Activated T-cell treated with anti-CD3 and anti-CD28 coated beads, Interleukin-2, amount 50 U/mL, for 72 hours (primary cell): ENCODE measurements at places on chromosomes 3 and 15.
A peak's percentile ranks its signal among the peaks of the same experiment; 100 is the strongest.

- no peak for DNase-seq
These were observed 272.8 kb downstream of the TLE3 start for GRCh38 chr15:69824877-69825406.

DNA sequence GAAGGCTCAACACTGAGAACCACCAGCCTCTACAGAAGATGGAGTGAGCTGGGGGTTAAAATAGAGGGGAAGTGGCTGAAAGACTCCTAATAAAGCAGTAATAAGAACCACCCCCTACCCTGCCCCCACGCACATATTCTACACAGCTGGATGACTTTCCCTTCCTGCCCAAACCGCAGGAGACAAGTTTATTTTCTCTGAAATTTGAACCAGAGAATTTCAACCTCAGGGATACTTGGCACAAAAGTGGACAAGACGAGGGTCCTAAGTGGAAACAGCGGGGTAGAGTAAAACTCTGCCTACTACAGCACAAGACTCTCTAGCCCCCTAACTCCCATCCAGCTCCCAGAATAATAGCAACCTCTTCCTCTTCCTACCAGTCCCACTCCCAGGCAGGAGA is 28.4 kb downstream of the USF3 start:
- no peak for DNase-seq

DNA sequence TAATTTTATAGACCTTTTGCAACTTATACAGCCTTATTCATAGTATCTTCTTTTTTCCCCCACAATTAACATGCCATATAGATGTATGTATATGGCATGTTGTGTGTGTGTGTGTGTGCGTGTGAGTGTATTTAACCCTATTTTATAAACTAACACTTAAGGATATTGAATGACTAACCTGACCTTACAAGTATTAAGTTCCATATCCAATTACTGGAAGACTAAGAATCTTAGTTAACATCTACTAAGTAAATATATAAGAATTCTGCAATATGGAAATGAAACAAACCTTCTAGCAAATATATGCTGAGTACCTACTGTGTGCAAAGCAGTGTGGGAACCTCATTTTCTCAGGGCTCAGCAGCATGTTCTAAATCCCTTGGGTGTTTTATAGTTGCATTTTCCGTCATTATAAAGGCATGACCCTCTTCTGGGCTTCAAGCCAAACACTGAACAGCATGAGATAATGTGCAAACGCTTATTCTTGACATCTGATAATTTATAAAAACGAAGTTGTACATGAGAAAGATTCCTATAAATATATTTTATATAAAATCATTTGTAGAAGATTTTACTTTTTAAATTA is 105.5 kb downstream of the NLGN1 start:
- no peak for DNase-seq

DNA sequence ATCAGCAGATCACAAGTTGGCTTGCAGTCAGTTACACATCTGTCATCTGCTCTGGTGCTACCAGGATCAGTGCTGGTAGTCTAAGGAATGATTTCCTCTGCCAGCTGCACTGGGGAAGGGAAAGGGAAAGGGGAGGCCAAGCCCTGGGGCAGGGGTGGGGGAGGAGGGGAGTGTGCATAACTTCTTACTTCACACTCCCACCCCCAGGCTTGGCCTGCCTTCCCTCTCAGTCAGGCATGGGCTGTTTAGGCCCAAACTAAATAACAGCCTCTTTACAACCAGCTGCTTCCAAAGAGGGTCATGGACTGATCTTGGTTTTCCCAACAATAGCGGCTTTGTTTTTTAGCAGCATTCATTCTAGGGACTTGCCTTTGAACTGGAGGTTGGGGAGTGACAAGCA is 86.1 kb upstream of the PSMD6 start:
- no peak for DNase-seq

GRCh38 chr3:124351430-124352148 is 359.7 kb upstream of the ROPN1 start:
- peak; percentile 3 for DNase-seq

DNA sequence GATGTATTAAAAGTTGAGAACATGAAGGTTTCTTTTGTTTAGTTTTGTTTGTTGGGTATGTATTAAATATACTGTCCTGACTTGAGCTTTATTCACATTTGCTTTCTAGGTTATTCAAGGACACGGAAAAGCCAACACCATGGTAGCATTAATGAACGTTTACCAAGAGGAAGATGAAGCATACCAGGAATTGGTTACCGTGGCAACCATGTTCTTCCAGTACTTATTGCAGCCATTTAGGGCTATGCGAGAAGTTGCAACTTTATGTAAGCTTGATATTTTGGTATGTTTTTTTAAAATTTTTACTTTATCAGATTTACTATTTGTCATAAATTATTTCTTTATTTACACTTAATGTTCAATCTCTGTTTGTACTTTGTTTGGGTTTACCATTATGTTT is 3.6 kb downstream of the WHAMM start:
- no peak for DNase-seq

- DNase-seq = no peak
These were observed 81.6 kb downstream of the BOC start for GRCh38 chr3:113292933-113293332.

- no peak for DNase-seq
These were observed 23.2 kb upstream of the LCTL start for GRCh38 chr15:66588971-66589370.
